Endothelial cell (in vitro differentiated cells): ENCODE measurements at places on chromosomes 5 and 9.
A peak's percentile ranks its signal among the peaks of the same experiment; 100 is the strongest.

GRCh38 chr9:264231-264630 lies 49.6 kb downstream of the DOCK8 start:
- DNase-seq, result no peak

DNA sequence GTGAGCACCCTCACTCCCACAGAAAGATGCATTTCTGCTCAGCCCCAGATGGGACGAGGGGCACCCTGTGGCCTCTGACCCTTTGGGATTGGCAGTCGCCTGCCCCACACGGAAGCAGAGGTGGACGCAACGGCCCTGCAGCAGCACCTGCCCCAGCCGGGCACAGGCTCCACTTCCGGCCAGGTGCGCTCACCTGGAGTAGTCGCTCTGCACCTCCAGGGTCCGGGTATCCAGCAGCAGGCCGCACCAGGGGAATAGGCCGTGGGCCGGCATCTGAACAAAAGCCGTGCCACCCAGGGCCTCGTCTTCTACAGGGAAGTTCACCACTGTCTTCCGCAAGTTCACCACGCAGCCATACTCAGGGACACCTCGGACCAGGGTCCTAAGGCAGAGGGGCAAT lies 30.7 kb downstream of the TERT start:
- DNase-seq, result no peak

- DNase-seq, result no peak
Observed at GRCh38 chr5:150584556-150585335, 55.7 kb upstream of the SYNPO start.

GRCh38 chr9:101028346-101029314 lies at the start of gene PLPPR1:
PLPPR1 (plus strand) TSS chr9:101028727.
- DNase-seq, result peak; percentile 66

DNA sequence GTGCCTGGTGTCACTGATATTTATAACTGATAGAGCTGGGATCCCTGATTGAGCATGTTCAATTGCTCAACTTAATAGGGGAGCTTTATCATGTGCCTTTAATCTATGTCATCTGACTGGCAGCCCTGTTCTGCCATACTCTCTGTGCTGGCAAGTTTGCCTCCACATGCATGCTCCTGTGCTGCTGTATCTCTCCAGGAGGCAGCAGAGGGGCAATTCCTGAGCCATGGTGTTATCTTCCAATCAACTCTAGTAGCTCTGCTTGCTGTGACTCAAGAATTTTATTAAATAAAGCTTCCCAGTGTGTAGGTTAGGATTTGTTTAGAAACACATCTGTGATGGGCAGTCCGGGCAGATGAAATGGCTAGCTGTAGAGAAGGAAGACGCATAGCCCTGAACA lies 642.0 kb downstream of the KIF4B start:
- DNase-seq, result no peak

- DNase-seq, result no peak
Observed at GRCh38 chr9:1013021-1013420, 36.6 kb downstream of the DMRT3 start.

DNA sequence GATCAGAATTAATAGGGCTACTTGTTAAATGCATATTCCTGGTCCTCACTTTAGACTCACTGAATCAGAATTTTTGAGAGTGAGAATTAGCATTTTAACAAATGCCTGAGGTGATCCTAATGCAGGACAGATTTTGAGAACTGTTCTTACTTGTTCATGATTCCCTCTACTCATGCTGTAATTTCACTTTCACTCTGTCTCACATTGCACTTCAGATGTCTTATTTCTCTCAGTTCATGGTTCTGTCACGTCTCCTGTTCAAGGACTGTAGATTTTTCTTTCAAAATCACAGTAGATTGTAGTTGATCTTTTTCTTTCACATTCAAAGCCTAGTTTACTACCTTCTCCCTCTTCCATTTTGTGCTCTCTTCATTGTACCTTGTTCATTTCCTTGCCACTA lies 54.3 kb downstream of the ADGRV1 start:
- DNase-seq, result no peak

DNA sequence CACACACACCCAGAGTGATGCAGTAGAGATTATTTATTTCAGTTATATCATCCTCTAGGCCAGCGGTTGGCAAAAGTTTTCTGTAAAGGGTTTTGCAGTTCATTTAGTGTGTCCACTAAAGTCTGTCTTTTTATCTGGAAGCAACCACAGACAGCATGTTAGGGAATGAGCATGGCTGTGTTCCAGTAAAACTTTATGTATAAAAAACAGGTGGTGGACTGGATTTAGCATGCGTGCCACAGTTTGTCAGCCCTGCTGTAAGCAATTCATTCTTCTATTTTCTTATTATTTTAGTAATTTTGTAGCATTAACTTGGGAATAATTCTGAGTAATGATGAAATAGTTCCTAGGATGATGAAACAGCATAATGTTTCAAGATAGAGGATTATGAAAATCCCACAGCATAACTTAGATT lies 51.7 kb downstream of the CCNH start:
- no peak for DNase-seq

DNA sequence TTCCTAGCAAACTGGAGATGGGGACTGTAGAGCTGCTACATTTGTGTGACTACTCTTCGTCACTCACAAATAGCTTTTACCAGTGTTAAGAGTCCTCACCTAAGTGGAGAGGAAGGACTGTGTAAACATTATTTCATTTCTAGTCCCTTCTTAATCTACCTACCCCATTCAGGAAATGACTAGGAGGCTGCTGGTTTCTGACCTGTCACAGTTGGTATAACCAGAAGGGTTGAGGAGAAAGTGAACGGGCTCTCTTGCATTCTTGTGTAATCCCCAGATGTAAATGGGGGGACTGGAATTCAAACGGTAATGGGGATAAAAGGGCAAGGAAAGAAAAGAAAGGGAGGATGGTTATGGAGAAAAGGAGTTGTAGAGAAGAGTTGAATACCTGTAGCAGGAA lies 35.4 kb upstream of the BNIP1 start:
- DNase-seq, result no peak

DNA sequence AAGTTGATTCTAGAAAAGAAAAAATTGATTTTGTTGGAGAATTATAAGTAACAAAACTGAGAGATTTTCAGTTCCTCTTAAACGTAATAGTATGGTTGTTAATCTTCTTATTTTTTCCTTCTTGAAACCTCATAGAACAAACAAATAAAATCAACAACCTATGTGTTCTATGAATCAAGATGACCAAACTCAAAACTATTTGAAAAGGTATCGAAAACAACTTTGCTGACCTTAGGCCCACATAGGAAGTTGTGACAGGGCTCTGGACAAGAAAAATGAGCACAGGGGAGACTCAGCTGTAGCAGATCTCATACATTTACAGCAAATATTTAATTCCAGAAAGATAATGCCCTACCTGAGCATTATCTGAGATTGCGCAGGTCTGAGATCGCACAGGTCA lies 169.4 kb upstream of the CCNH start:
- DNase-seq, result no peak

DNA sequence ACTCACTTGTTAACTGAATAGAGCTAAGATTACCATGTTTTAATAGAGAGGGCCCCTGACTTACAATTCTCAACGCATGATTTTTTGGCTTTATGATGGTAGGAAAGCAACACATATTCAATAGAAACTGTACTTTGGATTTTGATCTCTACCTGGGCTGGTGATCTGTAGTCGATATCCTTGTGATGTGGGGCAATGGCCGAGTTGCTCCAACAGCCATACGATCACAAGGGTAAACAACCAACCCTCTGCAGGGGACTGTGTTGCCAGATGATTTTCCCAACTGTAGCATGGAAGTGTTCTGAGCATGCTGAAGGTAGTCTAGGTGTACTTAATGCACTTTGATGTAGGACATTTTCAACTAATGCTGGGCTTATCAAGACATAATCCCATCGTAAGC lies 36.5 kb downstream of the NSUN2 start:
- no peak for DNase-seq

- no peak for DNase-seq
Observed at GRCh38 chr5:1804001-1804690, 2.9 kb downstream of the NDUFS6 start.

- DNase-seq, result no peak
Observed at GRCh38 chr9:131048332-131048731, 39.4 kb downstream of the LAMC3 start.

DNA sequence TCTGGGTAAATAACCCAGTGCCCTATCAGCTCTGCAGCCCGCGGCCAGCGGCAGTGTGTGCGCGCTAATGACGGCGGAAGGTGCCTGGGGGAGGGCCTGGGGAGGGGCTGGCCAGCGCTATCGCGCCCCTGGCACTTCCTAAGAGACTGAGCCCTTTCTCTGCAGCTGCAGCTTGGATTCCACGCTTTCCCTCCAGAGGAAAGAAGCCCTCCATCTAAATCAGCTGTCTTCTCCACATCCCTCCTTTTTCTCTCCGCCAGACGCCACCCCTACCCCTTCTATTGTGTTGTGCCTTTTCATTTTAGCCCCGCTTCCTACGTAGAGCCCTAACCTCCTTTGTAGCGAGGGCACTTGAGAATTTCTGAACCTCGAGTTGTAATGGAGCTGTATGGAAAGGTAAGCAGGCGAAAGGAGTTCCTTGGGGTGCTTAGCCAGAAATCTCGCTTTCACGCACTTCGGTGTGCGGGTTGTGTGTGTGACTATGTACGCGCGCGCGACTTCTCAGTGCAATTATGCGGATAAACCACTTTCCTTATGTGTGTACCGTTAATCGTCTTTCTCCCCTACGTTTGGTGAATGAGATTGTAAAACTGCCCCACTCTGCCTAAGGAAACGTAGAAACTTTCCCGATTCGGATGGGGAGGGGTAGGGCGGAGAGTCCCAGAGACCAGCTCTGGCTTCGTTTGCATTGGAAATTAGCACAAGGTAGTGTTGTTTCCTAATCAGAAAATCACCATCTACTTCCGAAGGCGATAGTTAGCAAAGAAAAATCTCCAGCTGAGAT lies 664 bp upstream of the RAB3C start:
- DNase-seq, result peak; percentile 59

DNA sequence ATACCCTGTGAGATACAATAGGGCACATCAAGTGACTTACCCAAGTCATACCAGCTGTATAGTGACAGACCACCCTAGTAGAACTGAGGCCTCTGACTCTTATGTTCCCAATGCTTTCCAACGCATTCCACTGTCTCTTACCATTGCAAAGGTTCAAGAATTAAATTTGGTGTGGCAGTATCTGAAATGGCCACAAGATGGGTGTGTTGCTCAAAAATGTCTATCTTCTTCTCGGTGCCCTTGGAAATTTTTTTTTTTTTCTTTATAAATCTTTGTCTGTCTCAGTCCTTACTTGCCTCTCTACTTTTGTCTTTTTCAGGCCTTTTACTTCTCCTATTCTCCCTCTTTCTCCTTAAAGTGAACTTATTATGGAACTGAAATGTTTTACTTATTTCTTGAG lies 48.4 kb downstream of the GPR21 start:
- peak; percentile 40 for DNase-seq

- no peak for DNase-seq
Observed at GRCh38 chr5:135234242-135234641, 164.8 kb downstream of the MACROH2A1 start.

GRCh38 chr5:154713615-154714125 lies 41.5 kb upstream of the LARP1 start:
- no peak for DNase-seq

GRCh38 chr5:156529892-156530291 lies 202.9 kb downstream of the SGCD start:
- no peak for DNase-seq

DNA sequence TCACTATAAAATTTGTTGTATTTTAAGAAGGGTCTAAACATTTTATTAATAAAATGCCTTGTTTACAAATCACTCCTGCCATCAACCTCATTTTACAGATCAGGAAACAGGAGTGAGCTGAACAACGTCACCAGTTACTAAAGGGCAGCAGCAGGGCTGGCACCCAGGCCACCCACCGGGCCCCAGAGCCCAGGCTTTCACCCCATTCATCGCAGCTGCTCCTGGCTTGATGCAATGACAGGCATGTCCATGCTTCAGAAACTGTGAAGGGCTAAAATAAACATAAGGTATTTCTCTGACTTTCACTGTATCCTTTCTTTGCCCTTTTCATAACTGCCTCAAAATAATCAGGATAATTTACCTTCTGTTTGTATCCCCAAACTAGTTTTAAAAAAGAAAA lies 18.1 kb downstream of the MED27 start:
- DNase-seq, result no peak

GRCh38 chr9:89165341-89165740 lies 13.3 kb downstream of the SHC3 start:
- no peak for DNase-seq

DNA sequence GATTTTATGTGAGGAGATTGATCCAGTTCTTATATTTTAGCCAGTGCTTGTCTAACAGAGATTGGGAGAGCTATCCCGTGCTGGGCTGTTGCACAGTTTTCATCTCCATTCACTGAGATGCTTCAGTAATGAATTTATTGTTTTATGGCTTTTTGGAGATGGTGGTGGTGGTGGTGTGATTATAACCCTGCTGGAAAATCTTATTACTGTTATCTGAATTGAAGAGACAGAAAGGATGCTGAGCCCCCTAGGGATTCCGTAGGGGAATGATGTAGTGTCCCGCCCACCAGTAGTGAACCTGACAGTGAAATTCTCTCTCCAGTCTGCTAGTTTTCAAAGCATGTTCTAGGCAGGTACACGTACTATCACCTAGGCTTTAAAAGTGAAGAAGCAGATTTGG lies 1.9 kb downstream of the RAI14 start:
- no peak for DNase-seq

- DNase-seq, result no peak
Observed at GRCh38 chr5:75034137-75034739, 18.1 kb downstream of the GCNT4 start.

DNA sequence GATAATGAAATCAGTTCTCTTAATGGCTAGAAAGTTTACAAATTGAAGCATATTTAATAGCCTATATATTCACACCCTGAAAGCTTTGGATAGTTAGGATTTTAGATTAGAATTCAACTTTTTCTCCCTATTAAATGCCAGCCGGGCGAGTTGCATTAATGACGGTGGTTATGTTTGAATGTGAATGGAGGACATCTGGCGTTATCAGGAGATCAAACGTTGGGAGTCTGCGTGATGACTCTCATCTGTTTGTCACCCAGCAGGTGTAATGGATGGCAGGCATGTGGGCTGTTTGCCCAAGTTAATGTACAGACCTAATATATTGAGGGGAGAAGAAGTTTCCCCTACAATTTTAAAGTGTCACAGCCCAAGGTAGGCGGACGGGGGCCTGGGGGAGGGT lies 1227.7 kb upstream of the WWC1 start:
- DNase-seq, result no peak

DNA sequence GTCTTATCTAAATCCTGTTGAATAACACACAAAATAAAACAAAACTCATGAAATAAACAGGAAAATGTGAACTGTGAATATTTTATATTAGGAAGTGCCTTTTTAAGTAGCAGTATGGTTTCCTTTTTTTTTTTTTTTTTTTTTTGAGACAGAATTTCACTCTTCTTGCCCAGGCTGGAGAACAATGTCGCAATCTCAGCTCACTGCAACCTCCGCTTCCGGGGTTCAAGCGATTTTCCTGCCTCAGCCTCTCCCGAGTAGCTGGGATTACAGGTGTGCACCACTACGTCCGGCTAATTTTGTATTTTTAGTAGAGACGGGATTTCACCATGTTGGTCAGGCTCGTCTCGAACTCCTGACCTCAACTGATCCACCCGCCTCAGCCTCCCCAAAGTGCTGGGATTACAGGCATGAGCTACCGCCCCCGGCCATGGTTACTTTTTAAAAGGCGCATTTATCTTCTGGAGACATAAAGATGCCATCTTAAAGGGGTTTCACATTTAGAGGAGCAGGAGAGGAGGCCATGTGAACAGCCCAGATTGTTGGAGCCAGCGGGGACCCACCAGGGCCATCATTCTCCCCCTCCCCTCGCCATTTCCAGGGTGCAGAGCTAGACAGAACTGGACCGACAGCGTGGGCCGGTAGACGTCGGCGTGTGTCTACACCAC lies 64.1 kb downstream of the ROR2 start:
- DNase-seq, result no peak

GRCh38 chr5:96809921-96810320 lies 2.2 kb upstream of the ERAP1 start:
- DNase-seq, result no peak
